Dermis microvascular lymphatic vessel endothelial cell (primary cell): ENCODE measurements at places on chromosomes 13 and 19. TPM values are rescaled to one million over a fixed set of nuclear protein-coding genes. Genes with fewer than 3 reads are reported as not detected.

DNA sequence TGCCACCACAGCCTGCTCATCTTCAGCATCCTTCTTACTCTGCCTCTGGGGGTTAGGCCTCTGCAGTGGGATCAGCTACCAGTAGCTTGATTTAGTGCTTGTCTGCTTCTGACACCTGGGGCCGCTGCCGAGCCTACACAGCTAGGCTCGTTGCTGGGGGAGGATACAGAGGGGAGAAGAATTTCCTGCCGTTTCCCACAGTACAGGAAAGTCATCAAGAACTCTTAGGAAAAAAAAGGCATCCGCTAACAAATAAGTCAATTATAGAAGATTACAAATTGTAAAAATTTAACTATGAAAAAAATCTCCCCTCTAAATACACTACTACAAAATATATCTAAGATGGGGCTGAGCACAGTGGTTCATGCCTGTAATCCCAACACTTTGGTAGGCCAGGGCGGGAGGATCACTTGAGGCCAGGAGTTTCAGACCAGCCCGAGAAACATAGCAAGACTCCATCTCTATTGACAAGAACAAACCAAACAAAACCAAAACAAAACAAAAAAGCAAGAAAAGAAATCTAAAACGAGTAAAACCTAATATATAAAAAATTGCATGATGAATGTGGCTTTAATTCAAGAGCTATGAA is 26.7 kb downstream of the LATS2 start:
- peak; percentile 82 for DNase-seq

DNA sequence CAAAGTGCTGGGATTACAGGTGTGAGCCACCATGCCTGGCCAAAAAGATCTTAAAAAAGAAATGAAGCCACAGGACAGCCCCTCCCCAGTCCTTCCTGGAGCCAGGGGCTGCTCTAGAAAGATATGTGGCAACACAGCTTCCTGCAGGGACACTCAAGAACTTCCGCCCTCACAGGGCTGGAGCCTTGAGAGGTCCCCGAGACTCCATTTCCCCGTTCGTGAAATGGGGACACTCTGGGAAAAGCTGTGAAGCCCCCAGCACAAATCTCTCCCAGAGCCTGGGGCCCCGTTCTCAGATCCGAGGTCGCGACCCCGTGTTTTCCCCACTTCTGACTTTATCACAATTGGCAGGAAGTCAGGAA is 2.5 kb upstream of the GPX4 start:
- no peak for DNase-seq

GRCh38 chr13:47564041-47564440 is 437.0 kb downstream of the SUCLA2 start:
- no peak for DNase-seq

DNA sequence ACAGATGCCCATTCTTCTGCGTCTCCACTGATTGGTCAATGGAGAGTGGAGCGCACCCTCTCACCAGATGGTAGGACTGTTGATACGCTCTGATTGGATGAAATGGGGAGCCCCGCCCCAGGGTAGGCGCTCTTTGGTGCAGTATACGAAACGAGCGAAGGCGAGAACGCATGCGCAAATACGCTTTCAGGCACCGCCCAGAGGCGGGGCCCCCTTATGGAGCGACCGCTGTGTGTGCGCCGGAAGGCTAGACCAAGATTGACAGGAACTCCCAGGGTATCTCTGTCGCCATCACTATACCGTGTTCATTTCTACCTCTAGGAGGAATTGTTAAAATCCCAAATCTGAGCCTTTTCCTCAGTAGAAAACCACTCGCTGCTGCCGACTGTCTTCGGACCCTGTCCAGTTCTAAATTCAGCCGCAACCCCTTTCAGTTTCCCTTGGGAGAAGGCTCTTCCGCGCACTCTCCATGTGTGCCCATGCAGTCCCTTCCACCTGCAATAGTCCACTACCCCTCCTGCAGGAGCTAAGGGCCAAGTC is 720 bp upstream of the HNRNPL start:
- peak; percentile 100 for DNase-seq

- no peak for DNase-seq
Measured at GRCh38 chr19:37160153-37160552, 12.3 kb downstream of the ZNF585A start.

DNA sequence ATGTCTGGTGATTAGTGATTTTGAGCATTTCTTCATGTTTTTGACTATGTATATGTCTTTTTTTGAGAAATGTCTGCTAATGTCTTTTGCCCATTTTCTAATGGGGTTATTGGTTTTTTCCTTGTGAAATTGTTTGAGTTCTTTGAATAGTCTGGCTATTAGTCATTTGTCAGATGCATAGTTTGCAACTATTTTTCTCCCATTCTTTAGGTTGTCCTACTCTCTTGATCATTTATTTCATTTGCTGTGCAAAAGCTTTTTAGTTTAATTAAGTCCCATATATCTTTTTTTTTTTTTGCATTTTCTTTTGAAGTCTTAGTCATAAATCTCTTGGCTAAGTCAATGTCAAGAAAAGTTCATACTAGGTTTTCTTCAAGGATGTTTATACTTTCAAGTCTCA is 449.8 kb downstream of the DACH1 start:
- DNase-seq = no peak

TEX29 gene
- 0.13 TPM in 1 of 2 replicates, not detected in the other for total RNA-seq

DNA sequence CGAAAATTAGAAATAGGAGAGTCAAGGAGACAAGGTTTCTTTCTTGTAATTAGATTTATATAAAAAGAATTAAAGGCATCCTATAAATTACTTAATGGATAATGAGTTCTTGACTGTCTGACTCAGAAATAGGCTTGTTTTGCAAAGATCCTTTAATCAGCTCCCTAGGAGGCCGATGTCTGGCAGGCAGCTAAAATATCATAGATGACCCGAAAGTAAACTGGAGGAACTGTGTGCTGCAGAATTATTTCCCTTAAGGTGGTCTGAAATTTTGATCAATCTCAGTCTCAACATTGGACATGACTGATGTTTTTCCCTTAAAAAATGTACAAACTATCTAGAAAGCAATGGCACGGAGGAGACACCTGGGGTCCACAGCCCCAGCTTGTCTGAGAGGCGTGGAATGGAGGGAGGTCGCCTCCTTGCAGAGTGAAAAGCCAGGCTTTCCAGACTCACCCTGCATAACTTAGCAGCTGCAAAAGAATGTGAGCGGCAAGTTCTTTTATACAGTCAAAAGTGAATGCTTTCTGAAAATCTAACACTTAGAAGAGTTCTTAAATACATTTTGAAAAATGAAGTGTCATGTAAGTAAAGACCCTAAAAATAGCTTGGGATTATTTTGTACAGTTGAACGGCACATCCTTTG is 44.8 kb downstream of the MBNL2 start:
- no peak for DNase-seq

DNA sequence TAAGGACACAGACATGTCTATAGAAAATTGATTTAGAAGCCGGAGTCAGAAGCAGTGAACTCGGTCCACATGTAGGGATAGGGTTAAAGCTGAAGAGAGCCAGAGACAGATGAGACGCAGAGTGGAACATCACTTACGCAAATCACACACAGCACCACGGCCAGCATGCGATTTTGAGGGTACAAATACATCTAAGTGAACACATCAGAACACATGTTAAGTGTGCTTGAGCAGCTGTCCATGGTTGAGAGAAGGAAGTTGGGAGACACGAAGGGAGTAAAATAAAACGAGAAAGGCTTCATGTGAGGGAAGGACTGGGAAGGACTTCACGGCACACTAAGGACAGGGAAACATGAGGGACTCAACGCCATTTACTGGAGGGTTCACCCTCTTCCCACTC is 25.4 kb upstream of the SIGLEC11 start:
- no peak for DNase-seq

GRCh38 chr19:7915250-7916102 is 846 bp downstream of the TGFBR3L start:
- no peak for DNase-seq

- no peak for DNase-seq
Measured at GRCh38 chr19:16951529-16951928, 62.7 kb downstream of the F2RL3 start.

ZGLP1 gene
- 0.13 and 0.38 TPM in 2 replicates for total RNA-seq

DNA sequence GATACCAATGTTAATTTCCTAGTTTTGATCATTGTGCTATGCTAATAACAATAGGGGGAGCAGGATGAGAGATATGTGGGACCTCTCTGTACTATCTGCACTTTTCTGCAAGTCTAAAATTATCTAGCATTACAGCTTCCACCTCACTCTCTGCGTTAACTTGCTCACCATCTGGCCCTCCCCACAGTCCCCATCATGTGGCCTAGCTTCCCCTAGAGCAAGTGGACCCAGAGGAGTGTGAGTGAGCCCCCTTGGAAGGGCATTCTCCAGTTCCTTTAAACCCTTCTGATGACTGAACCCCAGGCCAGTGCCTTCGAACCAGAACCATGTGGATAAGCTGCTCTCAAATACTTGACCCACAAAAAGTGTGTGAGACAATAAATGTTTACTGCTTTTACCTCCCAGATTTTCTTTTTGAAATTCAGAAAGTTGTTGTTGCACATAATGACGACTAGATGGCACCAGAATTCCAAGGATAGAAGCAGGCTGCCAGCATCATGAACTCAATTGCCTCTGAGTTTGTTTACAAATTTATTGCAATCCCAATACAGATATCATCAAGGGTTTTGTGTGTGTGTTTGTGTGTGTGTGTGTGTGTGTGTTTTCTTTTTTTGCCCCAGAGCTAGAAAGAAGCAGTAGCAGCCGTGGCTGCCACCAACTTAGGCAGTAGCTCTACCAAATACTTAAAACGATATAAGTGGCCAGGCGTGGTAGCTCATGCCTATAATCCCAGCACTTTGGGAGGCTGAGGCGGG is 49.0 kb upstream of the ZNF780A start:
- peak; percentile 64 for DNase-seq

- DNase-seq = no peak
Measured at GRCh38 chr13:77833331-77833863, 85.2 kb downstream of the EDNRB start.

AMH gene
- 0.64 and 1.8 TPM in 2 replicates for total RNA-seq

- DNase-seq = no peak
Measured at GRCh38 chr13:33846303-33847062, 28.5 kb downstream of the RFC3 start.

- DNase-seq = peak; percentile 88
Measured at GRCh38 chr19:15249972-15250639, 17.9 kb upstream of the EPHX3 start.

- no peak for DNase-seq
Measured at GRCh38 chr19:40928850-40929249, 46.8 kb upstream of the CYP2A7 start.

IL27RA gene
- total RNA-seq = 1.1 and 3.1 TPM in 2 replicates

DNA sequence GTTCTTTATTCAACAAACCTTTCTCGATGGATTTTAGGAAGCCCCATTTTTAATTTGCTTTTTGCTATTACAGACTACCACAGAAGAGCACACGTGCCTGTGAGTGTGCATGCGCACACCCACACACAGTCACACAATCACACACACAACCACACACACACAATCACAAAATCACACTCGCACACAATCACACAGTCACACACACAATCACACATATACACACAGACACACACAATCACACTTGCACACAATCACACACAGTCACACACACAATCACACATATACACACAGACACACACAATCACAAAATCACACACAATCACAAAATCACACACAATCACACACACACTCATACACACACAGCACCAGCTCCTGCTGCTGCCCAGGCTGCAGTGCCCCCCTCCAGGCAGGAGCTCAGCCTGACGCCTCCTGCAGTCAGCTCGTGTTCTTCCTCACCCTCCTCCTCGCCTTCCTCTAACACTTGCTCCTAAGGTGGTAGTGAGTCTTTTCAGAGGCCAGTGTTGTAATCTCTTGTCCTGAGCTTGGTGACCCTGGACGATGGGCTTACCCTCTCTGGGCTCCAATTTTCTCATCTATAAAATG is 125.0 kb upstream of the SOX1 start:
- no peak for DNase-seq

OR4F17 gene
- total RNA-seq = not detected in 2 replicates

FFAR3 gene
- total RNA-seq = not detected in 2 replicates

CEBPA gene
- total RNA-seq = 0.13 TPM in 2 replicates

LILRB1 gene
- 0.13 TPM in 1 of 2 replicates, not detected in the other for total RNA-seq

DNA sequence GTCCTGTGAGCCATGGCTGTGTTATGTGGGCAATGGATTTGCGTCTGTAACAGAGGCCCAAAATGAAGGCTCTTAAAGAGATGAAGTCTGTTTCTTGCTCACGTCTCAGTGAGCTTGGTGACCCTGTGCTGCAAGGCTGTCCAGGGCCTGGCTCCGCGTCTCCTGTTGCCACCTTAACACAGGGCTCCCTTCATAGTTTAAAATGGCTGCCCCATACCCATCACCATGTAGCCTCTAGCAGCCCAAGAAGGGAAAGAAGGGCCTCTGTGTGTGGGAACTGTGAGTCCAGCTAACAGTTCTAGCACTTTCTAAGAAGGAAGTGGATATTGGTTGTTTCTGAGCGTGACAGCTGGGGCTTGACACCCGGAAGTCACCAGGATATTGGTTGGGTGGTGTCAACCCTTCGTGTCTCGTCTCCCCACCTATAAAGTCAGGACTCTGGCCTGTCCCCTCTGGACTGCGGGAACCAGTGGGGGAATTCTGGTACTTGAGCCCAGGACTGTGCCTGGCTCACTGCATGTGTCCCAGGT is 20.9 kb downstream of the TMED1 start:
- no peak for DNase-seq

DNA sequence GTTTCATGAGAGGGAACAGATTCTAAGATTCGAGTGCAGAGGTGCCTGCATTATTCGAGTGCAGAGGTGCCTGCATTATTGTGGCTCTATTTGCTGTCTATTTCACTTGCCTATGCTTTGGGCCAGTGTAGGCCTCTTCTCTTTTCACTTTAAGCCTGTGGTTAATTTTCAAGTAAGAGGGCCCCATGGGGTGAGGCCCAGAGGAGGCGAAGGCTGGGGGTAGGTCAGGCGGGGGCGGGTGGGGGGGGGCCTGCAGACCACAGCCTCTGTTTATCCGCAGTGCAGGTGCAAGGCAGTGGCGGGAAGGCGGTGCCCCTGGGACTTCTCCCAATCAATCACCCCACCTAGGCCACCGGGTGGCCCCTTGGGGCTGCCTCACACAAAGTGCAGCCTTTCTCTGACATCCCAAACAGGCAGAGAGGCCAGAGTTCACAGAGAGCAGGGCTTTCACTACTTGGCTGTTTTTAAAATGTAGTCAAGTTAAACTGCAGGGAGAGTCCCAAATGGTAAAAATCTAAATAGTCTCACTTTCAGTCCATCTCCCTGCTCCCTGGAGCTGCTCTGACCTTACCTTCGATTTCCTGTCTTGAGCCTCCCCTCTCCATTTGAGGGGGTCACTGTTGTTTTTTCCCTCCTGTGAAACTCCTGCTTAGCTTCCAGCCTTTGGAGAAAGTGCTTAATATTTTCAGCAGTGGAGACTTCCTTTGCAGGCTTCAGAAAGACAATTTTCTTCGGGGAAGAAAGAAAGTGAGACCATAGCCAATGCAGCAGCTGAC is 249.0 kb downstream of the DLEU7 start:
- DNase-seq = no peak

DNA sequence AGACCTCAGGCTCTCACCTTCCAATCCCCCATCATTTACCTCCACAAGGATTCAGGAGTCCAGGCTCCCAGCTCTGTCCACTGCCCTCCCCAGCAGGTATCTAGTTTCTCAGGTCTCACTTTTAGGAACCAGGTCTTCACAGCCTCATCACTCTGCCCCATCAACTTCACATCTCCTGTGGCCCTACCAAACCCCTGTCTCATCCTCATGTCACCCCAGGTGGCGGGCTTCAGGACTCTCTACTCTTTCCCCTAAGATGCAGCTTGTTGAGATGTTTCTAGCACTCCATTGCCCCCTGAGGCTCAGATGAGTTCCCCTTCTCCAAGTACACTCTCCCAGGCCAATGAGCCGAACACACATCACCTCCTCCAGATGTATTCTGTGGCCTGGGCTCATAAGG is 1.5 kb downstream of the PPFIA3 start:
- no peak for DNase-seq
